Fibroblast of skin of right biceps (primary cell): ENCODE measurements at places on chromosomes 4 and X.

DNA sequence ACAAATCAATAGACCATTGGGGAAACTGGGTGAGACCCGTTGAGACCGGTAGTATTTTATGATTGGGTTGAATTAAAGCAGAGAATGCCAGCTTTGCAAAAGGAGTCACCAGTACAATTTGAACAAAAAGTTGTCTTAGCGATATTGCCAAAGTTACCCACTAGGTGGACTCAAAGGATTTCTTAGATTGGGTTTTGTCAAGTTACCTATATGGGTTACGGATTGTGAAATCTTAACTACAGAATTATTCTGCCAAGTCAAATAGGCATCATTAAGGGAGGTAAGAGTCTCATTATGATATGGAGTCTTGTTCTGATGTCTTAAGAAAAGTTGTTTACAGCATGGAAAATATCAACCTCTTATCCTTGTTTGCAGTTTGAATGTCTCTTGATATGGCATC is 15.0 kb upstream of the CT47A1 start:
- DNase-seq = peak; percentile 11

GRCh38 chr4:18508786-18509185 is 487.2 kb upstream of the LCORL start:
- no peak for DNase-seq

- no peak for DNase-seq
Measured at GRCh38 chr4:93217431-93217830, 611.1 kb upstream of the ATOH1 start.

GRCh38 chrX:112577146-112577545 is 102.6 kb downstream of the LHFPL1 start:
- DNase-seq = peak; percentile 69
